ENCODE measurements at places on chromosomes 11 and 22.

GRCh38 chr11:128039140-128040021, 548.0 kb downstream of the ETS1 start:
- no peak for DNase-seq

DNA sequence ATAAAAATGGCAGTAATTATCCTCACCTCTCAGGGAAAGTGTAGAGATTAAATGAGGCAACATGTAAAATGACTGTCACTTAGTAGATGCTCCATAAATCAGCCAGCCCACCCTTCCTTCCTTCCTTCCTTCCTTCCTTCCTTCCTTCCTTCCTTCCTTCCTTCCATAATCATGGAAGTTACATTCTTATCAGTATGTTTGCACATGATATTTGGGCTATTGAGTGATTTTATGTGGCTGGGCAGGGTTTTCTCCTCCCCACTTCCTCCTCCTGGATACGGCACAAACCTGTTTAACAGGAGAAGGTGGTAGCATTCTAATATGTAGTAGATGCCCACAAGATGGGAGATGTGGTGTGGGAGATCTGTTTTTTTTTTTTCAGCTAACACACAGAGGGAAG, 11.9 kb downstream of the LYVE1 start:
- DNase-seq, result no peak

DNA sequence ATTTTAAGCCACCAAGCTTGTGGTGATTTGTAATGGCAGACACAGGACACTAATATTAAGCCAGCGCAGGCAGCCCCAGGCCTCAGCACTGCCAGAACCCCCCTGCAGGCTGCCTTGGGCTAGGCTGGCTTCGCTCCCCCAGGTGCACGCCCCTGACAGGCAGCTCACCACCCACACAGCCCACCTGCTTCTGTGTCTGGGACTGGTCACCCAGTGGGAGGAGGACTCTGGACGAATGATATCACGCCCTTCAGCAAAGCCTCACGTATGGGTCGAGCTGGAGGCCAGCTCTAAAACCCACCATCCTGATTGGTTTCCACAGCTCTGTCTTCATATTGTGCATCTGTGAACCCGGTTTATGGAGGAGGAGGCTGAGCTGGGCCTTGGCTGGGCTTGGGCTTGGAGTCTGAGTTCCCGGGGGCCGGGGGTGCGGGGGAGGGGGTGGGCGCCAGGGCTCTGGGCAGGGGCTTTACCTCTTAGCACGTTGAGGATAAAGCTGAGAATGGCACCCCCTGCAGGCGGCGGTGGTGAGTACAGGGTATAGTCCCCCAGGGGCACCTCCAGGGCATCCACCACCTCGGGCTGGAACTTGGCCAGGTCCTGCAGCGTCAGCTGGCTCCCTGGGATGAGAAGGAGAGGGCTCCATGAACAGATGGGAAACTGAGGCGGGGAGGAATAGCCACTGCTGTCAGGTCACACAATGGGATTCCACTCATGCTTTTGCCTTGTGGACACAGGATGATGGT, 13.8 kb downstream of the GGT5 start:
- DNase-seq, result no peak

GRCh38 chr11:31412946-31413345, 43.3 kb downstream of the DNAJC24 start:
- no peak for DNase-seq

DNA sequence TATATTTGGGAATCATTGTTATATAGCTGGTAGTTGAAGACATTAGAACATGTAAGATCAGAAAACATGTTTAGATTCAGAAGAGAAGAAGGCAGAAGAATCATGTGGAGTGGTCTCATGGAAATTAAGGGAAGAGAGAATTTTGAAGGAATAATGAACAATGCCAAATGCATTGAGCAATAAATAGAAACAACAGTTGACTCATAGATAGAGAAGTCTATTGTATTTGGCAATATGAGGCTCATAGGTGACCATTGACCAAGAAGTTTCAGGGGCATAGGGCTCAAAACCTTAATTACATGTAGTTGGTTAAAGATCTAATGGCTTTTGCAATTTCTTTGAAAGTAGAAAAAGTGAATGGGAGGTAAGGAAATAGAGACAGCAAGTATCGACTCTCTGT, 123.9 kb downstream of the PAX6 start:
- DNase-seq, result no peak

- DNase-seq, result no peak
Measured at GRCh38 chr22:30457981-30458380, 13.8 kb downstream of the SEC14L3 start.

- no peak for DNase-seq
Measured at GRCh38 chr11:57321388-57322255, 3.1 kb downstream of the TNKS1BP1 start.

GRCh38 chr11:130677486-130678153, 229.2 kb downstream of the ADAMTS15 start:
- no peak for DNase-seq

GRCh38 chr11:109247071-109247470, 174.9 kb upstream of the C11orf87 start:
- DNase-seq, result no peak

- DNase-seq, result no peak
Measured at GRCh38 chr11:1052133-1053011, 15.9 kb upstream of the MUC6 start.

- no peak for DNase-seq
Measured at GRCh38 chr11:17574141-17575091, 27.4 kb downstream of the OTOG start.

DNA sequence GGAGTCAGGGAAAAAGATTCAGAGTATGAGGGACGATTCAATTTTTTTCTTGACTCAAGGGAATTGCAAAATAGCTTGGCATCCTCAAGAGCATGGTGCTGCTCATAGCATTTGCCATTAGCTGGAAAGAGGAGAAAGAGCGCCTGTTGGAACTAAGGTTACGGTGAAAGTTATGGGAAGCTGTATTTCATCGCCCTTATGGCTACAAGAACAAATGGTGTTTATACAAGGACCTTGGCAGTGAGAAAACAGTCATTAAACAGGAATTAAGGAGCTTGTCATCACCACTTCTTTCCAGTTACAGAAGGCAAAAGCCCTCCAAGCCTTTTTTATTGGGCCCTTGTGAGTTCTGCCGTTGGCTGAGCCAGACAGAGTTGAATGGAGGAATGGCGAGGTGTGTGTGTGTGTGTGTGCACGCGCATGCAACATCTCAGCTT, 74.2 kb downstream of the ALX4 start:
- DNase-seq, result no peak

GRCh38 chr11:113651023-113651422, 55.1 kb downstream of the TMPRSS5 start:
- DNase-seq, result no peak

GRCh38 chr11:134994431-134994830, 582.4 kb upstream of the B3GAT1 start:
- DNase-seq, result no peak

DNA sequence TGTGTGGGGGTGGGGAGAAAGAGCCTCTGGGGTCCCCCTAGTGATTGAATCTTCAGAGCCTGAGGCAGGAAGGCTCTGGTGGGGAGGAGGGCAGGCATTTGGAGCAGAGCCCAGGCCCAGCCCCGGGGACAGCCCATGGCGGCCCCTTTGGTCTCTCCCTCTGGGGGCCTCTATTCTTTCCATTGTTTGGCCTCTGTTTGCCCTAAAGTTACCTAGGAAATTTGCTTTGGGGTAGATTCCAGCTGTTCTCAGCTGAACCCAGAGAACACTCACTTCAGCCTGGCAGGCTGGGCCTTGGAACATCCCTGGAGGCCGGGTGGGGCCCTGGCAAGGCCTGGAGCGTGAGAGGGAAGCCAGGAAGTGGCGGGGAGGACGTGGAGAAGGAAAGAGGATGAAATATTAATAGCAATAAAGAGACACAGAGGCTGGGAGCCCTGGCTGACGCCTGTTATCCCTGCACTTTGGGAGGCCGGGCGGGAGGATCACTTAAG, 22.9 kb upstream of the A4GALT start:
- DNase-seq, result no peak

- no peak for DNase-seq
Measured at GRCh38 chr22:39264349-39265038, 19.7 kb upstream of the PDGFB start.

DNA sequence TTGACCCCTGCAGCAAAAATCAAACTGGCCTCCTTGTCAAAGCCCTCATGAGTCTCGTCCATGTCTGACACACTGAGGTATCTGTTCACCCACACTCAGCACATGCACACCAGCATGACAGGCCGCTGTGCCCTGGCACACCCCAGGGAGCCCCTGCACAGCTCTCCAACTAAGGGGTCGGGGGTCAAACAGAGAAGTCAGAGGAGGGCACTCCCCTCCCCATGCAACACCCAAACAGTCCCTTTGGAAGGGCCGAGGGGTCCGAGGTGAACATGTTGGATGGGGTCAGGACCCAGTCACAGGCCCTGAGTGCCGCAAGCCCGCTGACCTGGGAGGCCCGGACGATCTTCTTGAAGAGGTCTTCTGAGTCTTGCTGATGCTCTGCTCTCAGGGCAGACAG, 14.6 kb downstream of the SUN2 start:
- DNase-seq, result no peak

DNA sequence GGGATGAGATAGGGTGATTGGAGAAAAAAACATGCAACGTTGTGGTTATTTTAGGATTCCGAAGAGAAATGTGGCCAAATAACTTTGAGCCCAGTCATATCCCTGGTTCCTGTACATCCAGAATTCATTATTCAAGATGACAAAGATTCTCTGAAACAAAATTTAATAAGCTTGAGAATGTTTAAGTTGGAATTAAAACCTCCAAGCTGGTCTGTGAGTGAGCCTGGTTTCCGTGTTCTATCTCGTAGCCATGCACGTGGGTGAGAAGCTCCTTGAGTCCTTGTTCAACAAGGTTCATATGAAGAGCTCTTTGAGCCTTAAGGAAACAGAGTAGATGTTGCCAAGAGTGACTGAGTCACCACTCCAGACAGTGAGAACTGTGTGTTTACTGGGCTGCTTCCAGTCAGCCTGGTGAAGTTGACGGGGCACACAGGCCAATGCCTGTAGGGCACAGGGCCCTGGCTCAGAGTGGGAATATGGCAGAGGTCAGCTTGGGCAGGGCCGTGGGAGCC, 206.5 kb downstream of the NAV2 start:
- no peak for DNase-seq

GRCh38 chr11:65434057-65434666, 11.6 kb downstream of the NEAT1 start:
- DNase-seq, result no peak

DNA sequence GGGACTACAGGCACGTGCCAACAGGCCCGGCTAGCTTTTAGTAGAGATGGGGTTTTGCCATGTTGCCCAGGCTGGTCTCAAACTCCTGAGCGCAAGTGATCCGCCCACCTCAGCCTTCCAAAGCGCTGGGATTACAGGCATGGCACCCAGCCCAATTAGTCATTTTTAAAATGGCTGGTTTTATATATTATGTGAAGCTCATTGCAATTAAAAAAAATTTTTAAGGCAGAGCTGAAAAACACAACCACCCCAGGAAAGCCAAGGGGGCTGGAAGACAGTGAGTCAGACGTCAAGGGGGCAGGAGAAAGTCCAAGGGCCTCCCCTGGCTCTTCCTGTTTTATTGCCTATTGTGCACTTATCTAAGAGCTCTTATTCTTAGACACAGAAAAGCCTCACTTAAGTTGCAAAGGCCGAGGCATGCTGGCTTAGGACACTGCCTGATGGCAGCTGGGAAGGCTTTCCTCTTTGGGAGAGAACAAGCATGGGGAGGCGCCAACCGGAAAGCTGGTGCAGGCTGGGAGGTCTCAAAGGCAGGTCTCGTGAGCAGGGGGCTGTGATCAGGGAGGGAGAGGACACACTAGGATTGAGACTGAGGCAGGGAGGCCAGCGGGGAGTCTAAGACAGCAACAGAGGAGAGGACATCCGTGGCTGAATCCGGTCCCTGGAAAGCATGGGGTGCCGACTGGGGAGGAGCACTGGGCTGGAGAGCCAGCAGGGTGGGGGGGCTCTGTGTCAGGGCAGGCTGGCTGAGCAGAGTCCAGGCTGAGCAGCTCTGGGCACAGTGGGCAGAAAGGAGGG, 11.1 kb upstream of the OSM start:
- DNase-seq, result no peak
